ENCODE measurements at places on chromosomes 7 and 10.

DNA sequence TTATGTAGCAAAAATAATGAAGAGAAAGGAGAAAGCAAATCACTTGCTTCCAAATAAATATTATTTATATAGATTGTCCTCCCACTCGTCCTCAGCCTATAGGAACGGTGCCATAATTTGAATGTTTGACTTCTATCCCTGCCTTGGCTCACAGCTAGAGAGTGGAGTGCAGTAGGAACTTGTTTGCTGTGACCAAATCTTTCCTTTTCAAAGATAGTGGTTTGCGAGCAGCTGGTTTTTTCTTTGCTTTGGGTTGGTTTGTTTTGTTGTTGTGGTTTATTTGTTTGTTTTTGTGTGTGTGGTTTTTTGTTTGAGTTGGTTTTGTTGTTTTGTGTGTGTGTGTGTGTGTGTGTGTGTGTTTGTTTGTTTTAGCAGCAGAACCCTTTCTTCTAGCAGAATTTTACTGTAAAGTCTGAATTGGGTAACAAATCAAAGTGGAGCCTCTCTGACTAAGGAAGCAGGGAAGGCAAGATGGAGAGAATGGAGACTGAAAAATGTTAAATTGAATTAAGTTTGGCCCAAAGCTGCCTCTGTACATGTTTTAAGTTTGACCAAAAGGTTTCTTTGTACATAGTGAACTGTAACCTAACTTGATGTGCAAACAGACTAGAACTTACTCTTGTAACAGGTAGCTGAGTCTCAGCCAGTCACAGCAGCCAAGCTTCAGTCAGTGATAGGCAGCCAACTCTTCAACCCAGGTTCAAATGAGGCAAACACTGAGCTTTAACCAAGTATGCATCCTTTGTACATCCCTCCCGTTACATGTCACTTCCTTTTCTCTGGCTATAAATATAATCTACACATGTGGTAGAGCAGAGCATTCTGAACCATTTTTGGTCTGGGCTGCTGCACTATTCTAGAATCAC, 149.5 kb upstream of the LRGUK start:
- DNase-seq: no peak

- DNase-seq: no peak
These were observed 150.4 kb downstream of the PPP1R3A start for GRCh38 chr7:113768387-113768786.

DNA sequence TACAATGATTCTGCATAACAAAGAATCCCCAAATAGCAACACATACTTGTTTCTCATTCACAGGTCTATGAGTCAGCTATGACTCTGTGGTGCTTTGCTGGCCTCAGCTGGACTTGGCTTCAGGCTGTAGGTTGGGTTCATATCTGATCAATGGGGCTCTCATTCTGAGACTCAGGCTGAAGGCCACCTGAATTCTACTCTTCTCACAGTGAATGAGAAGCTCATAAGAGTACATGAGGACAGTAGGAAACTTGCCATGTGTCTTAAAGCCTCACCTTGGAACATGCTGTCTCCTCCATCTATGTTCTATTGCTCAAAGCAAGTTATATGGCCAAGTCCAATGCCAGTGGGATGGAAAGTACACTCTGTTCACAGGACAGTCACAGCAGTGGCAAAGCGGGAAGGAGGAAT, 292.9 kb downstream of the BMPER start:
- DNase-seq: no peak

GRCh38 chr10:43024942-43025700, 51.7 kb upstream of the RET start:
- no peak for DNase-seq

DNA sequence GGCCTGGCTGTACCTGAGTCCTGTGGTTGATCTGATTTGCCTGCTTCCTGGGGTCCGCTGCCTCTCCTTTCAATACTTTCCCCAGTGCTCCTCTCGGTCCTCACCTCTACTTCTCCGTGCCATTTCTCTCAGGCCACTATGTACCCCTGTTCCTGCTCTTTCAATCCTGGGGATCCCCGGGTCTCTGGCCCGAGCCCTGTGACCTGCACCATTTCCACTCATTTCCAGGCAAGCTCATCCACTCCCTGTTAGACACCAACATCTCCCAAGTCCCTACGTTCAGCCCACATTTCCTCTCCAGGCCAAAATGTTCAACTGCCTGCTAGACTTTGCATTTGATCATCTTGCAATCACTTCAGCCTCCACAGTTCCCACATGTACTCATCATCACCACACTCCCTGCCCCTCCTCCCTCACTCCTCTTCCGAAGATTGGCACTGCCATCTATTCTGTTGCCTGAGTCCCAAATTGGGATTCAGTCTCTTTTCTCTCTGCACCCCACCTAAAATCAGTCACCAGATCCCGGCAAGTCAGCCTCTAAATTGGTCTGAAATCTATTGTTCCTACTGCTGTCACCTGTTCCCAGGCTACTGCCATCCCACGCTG, 34.4 kb upstream of the ZMIZ1 start:
- DNase-seq: no peak

DNA sequence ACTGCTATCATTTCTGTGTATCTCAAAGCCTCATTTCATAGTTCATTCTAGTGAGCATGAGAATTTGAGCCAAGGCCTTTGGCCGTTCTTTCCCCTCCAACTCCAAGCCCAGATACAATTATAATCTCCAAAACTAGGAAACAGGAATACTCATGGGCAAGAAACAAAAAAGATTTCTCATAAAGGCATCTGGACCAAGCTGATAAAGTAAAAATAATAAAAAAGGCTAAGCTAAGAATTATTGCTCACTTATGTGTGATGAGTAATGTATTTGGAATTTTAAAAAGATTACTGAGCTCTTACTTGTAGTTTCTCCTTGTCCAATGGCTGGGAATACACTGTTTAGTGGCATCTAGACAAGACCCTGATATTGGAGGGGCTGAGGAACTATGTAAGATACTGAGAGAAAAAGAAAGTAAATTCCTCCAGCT, 196.4 kb upstream of the POM121L12 start:
- DNase-seq: no peak

DNA sequence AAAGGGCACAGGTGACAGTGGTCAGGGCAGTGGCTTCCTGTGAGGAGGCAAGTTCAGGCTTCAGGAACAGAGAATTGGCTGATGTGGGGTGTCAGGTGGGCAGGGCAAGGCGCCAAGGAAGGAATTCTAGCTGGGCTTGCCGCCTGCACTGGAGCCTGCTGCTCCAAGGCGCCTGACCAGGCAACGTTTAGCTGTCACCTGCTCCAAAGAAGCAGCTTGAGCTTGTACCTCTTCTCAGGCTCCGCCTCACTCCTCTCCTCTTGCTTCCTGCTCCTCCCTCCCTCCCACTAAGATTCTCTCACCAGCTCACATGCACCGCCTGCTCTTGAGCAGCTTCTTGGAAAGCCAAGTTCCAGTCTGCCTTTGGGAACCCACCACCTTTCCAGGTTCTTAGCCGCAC, 187.4 kb upstream of the GRB10 start:
- no peak for DNase-seq

- no peak for DNase-seq
These were observed 36.7 kb downstream of the WAC start for GRCh38 chr10:28569506-28570159.

GRCh38 chr7:157523371-157523765, 186.6 kb downstream of the DNAJB6 start:
- no peak for DNase-seq

GRCh38 chr7:81846398-81846797, 76.6 kb upstream of the HGF start:
- no peak for DNase-seq

DNA sequence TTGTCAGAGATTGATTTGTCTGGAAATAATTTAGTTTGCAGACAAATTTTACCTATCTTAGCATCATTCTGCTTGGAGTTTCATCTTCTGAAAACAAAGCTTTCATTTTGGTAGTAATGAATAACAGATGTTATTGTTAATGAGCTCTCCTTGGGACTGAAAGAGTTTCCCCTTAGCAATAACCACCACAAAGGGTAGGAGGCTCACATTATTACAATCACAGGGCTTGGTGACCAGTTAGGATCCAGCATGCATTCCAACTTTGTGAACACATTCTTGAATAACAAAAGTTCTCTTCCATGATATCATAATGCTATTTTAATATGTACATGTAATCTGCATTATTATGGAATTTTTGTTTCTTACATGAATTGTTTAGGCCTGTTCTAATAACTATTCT, 148.8 kb upstream of the VWC2 start:
- no peak for DNase-seq

- DNase-seq: no peak
These were observed 17.5 kb downstream of the AVPI1 start for GRCh38 chr10:97669571-97669970.

DNA sequence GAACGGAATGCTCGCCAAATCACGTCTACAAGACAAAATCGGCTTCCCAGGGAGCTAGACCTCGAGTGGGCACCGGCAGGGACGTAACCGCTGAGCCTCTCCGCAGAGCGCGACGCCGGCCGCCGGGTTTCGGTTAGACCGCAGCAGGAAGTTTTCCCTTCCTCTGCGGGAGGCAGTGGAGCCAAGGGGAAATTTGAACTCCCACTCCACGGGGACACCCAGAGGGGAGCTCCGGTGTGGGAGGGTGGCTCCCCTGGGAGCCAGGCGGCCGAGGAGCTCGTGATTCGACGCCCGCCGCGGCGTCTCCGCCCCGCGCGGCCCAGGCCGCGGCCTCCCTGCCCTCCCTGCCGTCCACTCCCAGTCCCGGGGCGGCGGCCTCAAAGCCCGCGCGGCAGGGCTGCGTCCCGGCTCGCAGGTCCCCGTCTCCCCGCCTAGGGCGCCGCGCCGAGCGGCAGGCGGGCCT, 426 bp downstream of the SYPL1 start:
- DNase-seq: peak; percentile 59

GRCh38 chr7:142812437-142813215, 41.9 kb downstream of the PRSS2 start:
- DNase-seq: no peak
